ENCODE measurements at places on chromosomes 3 and 15. TPM values are rescaled to one million over a fixed set of nuclear protein-coding genes. Genes with fewer than 3 reads are reported as not detected.
A peak's percentile ranks its signal among the peaks of the same experiment; 100 is the strongest.

HCLS1 gene
- 380 TPM for total RNA-seq

- DNase-seq, result no peak
These were observed 25.6 kb downstream of the CADM2 start for GRCh38 chr3:84984429-84984828.

- DNase-seq, result no peak
These were observed 143.5 kb downstream of the GAP43 start for GRCh38 chr3:115766587-115767482.

GRCh38 chr3:17151598-17152373 is 267.0 kb downstream of the PLCL2 start:
- peak; percentile 95 for DNase-seq

MED12L gene
- 1.6 TPM for total RNA-seq

- DNase-seq, result no peak
These were observed 84.0 kb upstream of the OSBPL11 start for GRCh38 chr3:125679258-125679657.

- no peak for DNase-seq
These were observed 283.8 kb downstream of the TLE3 start for GRCh38 chr15:69813881-69814280.

GRCh38 chr15:100075229-100075628 is 266.5 kb downstream of the ADAMTS17 start:
- DNase-seq, result no peak

All from activated CD4-positive, alpha-beta memory T cell treated with anti-CD3 and anti-CD28 coated beads, Interleukin-2, amount 10 ng/mL, durations not matched to agents 7 days and 5 days (primary cell).